Activated CD8-positive, alpha-beta memory T cell treated with anti-CD3 and anti-CD28 coated beads, Interleukin-2, amount 50 U/mL, for 4 hours (primary cell): ENCODE measurements at places on chromosomes 7 and 10.

GRCh38 chr10:78934532-78934898, 134.3 kb upstream of the ZMIZ1 start:
- DNase-seq, result no peak

- DNase-seq, result peak; percentile 1
These were observed 25.9 kb downstream of the DNAJB6 start for GRCh38 chr7:157362729-157363128.

DNA sequence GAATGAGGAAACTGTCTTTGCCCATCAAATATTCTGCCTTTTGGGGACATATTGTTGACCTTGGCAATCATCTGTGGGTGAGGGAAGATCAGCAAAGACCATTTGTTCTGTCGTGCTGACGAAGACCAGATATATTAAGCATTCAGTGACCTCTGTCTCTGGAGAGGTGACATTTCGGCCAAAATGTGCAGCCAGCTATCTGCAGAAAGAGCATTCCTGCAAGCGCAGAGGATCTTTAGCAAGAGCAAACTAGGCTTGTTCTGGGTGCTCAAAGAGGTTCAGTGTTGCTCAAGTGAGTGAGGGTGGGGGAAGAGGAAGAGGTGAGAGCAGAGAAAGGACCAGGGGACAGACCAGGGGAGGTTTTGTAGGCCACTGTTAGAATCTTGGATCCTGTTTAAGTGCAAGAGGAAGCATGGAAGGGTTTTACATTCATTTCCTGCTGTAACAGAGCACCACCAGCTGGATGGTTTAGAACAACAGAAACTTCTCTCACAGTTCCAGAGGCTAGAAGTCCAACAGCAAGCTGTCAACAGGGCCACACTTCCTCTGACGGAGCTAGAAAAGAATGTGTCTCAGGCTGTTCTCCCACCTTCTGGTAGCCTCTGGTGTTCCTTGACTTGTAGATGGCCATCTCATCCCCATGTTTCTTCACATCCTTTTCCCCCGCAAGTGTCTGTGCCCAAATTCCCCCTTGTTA, 11.2 kb downstream of the C10orf120 start:
- DNase-seq, result no peak

DNA sequence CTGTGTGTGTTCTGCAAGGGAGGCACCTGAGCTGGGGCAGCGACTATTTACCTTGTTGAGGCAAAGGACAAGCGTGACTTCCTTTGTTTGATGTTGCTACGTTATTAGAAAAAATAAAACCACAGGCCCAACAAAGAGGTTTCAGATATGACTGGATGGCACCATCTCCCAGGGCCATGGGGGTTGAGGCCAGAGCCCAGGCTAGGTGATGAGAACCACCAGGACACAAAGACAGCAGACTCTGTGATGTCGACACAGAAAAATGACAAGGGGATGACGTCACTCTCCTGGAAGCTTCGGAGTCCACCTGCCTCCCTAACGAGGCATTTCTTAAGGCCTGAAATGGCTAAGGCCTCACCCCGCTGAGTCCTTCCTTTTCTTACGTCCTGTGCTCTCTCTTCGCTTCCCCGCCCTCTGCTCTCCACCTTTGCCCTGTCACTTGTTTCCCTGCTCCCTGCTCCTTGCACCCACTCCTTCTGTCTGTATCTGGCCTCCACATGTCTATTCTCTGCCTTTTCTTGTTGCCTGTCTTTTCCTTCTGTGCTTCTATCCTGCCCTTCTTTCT, 83.0 kb upstream of the ADRB1 start:
- peak; percentile 19 for DNase-seq

DNA sequence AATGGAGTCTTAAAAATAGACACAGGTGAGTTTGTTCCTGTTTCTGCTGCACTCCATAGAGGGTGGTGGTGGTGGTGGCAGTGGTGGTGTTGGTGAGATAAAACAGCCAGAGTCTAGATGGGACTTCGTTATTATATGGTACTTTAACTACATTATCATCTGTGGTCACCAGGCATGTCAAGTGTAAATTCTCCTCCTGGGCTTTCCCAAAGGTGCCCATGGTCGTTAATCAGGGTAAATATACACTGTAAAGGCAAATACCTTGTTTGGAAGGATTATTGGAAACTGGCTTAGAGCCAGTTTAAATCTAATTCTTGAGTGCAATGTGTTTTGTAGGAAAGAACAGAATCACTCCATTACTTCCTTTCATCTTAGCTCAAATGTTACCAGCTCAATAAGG, 21.5 kb upstream of the COMMD3 start:
- DNase-seq, result no peak

GRCh38 chr7:34133983-34134782, 228.8 kb downstream of the BMPER start:
- no peak for DNase-seq

DNA sequence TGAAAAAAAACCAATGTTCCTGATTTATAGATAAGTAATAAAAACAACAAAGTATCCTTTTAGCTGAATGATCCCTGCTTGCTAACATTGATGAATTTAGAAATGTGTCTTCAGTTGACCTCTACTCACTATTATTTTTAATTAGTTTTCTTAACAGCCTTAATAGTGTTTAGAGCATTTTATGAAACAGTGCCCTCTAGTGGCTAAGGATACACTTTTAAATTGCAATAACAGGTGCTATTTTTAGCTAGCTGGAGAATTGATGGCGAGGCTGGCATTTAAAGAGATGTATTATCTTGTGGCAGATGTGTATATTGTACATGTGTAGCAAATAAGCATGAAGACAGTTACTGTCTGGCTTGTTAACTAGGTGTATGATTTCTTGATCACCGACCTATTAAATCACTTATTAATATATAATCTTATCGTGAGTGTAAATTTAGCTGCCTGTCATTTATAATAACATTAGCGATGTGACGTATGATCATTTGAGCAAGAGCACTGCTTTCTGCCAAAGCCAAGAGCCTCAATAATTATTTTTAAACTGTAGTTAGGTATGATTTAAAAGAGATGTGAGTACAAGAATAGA, 451.9 kb downstream of the DPP6 start:
- no peak for DNase-seq

GRCh38 chr10:114311023-114311422, 72.0 kb downstream of the VWA2 start:
- no peak for DNase-seq

DNA sequence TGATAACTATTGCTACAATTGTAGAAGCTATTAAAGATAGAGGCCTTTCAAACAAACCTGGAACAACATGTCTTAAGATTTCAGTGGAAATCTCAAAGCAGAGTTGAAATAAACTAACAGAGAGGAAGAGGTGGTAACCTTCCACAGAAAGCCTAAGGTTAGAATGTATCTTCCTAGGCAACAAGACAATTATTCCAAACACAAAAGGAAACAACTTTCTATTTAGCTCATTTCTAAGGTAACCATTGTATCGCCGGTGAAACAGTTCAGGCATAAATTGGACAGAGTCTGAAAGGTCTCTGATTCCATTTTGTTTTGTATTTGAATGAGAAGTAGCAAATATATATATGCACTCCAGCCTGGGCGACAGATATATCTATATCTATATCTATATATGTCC, 30.7 kb upstream of the HYCC1 start:
- DNase-seq, result no peak

DNA sequence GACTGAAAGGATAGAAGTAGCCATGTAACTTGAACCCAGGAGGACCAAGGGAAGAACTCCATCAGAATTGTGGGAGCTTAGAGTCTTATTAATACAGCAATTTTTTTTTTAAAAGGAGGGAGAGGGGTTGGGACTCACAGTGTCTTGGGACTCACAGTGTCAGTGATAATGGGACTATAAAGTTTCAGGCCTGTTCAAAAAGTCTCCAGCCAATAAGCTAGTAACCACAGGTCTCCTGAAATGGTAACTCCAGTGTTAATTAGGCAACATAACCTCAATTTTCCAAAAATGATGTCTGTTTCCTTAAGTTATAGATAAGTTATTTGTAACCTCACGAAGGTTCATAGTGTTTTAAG, 2.4 kb upstream of the HNRNPH3 start:
- DNase-seq, result no peak

GRCh38 chr10:85604136-85604725, 762.4 kb downstream of the GRID1 start:
- DNase-seq, result no peak

GRCh38 chr7:92797693-92798092, 38.7 kb downstream of the CDK6 start:
- no peak for DNase-seq

- DNase-seq, result no peak
These were observed 33.0 kb upstream of the SLC25A13 start for GRCh38 chr7:96354881-96355280.

DNA sequence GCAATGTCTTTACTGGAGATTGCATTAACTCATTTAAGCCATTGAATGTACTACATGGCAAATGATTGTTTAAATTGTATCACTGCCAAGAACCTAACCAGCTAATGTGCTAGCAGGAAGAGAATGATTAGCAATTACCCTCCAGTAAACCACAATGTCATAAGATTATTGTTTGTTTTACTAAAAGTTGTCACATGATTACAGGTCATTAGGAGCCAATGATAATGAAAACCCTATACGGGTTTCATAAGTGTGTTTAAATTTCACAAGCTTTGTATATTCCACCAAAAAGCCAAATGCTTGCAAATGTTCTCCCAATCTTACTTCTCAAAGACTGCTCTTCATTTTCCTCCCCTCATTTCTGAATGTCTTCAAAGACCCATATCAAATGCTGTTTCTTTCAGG, 76.5 kb upstream of the PPP1R3C start:
- no peak for DNase-seq

DNA sequence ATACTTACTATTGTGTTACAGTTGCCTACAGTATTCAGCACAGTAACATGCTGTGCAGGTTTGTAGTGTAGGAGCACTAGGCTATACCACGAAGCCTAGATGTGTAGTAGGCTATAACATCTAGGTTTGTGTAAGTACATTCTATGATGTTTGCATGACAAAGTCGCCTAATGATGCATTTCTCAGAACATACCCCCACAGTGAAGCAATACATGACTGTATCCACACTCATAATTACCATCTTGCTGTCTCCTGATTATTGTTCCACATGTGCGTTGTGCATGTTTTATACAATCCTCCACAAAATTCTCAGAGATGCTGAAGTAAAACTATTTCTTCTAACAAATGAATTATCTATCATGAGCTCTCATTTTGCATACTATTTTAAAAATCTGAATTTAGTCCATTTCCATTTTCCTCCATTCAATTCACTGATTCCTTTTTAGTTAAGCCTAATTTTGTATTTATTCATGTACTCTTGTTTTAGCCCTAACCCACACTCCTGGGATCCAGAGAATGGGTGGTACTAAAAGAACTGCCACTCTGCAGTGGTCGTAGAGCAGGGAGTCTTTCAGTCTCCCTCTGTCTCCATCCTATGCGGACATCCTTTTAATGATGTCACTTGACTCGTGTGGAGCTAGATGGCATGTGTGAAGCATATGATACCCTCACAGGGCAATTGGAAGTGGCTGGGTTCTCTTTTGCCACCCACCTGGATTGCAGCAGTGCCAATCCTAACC, 67.6 kb upstream of the CAV2 start:
- no peak for DNase-seq

GRCh38 chr10:44986670-44987069, 8.1 kb upstream of the DEPP1 start:
- DNase-seq, result no peak

DNA sequence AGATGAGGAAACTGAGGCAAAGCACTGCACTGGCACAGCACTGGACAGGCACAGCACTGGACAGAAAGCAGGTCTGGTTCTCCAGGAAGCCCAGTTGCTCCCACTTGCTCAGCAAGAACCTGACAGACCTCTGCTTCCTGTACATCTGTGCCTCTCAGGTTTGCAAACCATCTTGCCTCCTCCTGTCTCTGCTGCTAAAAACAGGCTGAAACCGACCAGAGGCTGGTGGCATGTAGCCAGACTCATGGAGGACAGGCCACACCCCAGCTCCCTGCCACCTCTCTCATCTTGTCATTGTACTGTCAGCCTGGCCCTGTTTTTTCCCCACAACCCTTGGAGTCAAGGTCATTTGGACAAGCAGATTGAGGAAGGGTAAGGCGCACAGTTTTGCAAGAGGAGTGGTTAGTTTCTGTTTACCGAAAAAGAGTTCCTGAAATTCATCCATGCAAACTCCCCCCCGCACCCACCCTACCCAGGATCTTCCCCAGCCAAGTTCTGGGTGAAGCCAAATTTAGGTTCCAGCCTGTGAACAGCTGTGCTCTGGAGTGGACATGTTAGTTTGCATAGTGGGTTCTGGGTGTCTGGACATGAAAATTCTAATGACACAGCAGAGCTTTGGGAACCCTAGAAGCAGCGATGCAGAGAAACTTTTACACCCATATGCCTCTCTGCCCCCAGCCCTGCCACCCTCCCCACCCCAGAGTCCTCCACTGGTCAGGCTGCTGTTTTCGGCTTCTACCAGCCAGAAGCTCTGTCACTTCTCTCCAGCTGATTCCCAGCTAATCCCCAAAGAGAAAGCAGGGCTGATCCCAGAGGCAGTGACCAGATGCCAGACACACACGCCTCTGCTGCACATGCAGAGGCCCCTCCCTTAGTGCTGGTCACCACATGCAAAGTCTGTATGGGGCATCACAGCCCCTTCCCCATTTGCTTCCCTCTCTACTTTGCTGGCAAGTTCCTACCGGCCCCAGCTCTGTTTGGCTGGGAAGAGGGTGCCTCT, 8.5 kb upstream of the C10orf105 start:
- peak; percentile 49 for DNase-seq

- no peak for DNase-seq
These were observed 128.6 kb downstream of the ICA1 start for GRCh38 chr7:8133188-8133848.

- no peak for DNase-seq
These were observed 99.7 kb downstream of the TNS3 start for GRCh38 chr7:47482013-47482875.

DNA sequence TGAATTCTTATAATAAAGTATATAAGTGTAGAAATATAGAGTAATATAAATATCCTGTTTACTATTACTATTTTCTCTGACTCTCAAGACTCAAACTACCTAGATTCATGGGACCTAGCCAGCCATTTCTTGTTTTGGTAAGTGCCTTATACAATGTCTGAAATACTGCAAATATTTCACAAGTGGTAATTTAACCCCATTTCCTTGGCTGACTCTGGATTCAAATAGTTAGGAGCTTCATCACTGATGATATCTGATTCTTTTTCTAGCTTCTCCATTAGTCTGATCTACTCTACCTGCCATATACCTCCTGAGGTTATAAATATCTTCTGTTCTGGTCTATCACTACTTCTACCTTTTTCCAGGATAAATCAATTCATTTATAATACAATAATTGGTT, 6.4 kb upstream of the RALA start:
- DNase-seq, result no peak

- DNase-seq, result no peak
These were observed 81.0 kb upstream of the LRRC4 start for GRCh38 chr7:128112018-128112780.

GRCh38 chr10:16030562-16030961, 170.3 kb upstream of the MINDY3 start:
- DNase-seq, result no peak

- DNase-seq, result no peak
These were observed 102.0 kb downstream of the ADAM12 start for GRCh38 chr10:126286256-126286780.
